EH (cell line): ENCODE measurements at places on chromosomes 2 and 18.

DNA sequence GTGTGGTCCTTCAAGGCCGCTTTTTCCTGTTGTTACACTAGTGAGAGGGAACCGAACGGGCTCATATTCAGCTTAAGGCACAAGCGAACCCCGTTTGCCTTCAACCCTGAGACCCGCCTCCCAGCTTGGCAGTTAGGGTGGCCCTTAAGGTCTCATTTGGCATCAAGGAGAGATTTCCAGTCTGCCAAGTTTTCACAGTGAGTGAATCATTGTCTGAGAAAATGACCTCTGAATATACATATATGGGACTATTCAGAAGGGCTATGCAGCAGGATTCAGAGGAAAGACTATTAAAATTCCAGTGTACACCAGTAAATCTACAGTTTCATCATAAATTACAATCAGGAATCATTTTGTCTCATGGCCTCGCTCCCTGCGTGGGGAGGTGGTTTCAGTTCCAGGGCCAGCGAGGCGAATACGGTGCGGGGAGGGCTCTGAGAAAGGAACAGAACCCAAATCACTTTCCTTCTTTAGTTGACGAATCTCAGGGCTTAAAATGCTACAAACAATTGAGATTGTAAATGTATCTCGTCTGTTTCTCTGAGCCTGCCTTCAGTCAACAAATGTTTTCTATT is 231.4 kb downstream of the FAM210A start:
- no peak for DNase-seq

GRCh38 chr2:228245601-228246000 is 64.1 kb upstream of the SPHKAP start:
- no peak for DNase-seq

- DNase-seq, result peak; percentile 47
Observed at GRCh38 chr2:145323512-145323911, 803.6 kb upstream of the ZEB2 start.

DNA sequence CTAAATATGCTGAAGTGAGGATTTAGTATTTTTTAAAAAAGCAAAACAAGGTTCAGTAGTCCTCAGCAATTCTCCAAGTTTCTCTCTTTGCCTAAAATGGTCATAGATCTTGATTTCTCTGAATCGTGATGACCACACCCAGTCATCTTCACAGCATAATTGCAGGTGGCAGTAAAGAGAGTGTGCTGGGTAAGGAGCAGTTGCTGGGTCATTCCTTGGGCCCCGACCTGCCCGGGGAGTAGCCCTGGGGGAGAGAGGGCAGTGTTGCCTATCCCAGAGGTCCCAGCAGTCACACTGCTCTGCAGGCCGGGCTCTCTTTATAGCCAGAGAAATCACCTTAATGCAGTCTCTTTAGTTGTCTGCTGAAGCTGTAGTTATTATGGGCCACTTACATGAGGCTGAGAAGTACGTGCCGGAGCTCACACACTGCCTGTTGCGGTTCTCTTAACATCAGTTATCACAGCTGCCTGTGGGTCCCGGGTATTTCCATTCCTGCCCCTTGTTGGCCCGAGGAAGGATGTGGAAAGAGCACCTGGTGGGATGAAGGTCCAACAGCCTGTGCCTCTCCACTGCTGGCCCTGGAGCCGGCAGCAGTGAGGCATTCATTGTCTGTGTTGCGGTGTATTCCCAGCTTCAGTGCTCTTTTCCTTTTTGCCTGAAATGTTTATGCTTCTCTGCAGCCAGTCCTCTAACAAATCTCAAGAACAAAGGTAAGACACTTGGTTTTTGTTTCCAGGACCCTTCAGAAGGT is 230.1 kb downstream of the ALPK2 start:
- no peak for DNase-seq

DNA sequence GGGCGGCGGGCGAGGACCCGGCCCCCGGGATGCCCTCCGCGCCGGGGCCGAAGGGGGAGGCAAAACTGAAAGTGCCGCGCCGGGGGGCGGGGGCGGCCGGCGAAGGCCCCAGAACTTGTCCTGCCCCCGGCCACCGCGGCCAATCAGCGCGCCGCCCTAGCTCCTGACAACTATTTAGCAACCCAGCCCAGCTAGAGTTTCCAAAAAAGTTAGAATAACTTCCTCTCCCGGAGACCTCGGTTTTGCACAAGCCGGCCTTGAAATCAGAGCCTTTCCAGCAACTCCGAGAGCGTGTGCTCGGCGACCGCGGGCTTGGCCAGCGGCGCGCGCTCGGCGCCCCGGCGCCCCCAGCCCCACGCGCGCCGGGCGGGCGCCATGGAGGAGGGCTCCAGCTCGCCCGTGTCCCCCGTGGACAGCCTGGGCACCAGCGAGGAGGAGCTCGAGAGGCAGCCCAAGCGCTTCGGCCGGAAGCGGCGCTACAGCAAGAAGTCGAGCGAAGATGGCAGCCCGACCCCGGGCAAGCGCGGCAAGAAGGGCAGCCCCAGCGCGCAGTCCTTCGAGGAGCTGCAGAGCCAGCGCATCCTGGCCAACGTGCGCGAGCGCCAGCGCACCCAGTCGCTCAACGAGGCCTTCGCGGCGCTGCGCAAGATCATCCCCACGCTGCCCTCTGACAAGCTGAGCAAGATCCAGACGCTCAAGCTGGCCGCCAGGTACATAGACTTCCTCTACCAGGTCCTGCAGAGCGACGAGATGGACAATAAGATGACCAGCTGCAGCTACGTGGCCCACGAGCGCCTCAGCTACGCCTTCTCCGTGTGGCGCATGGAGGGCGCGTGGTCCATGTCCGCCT is at the start of gene TWIST2:
Gene TWIST2 (plus strand): TSS at position 245 of the 850 bp plus-strand sequence. CDS start 131 bp downstream, at position 376.
- DNase-seq, result peak; percentile 97
